Right hindlimb (tissue), 1 donor: ENCODE measurements at places on chromosomes 3 and 15.

DNA sequence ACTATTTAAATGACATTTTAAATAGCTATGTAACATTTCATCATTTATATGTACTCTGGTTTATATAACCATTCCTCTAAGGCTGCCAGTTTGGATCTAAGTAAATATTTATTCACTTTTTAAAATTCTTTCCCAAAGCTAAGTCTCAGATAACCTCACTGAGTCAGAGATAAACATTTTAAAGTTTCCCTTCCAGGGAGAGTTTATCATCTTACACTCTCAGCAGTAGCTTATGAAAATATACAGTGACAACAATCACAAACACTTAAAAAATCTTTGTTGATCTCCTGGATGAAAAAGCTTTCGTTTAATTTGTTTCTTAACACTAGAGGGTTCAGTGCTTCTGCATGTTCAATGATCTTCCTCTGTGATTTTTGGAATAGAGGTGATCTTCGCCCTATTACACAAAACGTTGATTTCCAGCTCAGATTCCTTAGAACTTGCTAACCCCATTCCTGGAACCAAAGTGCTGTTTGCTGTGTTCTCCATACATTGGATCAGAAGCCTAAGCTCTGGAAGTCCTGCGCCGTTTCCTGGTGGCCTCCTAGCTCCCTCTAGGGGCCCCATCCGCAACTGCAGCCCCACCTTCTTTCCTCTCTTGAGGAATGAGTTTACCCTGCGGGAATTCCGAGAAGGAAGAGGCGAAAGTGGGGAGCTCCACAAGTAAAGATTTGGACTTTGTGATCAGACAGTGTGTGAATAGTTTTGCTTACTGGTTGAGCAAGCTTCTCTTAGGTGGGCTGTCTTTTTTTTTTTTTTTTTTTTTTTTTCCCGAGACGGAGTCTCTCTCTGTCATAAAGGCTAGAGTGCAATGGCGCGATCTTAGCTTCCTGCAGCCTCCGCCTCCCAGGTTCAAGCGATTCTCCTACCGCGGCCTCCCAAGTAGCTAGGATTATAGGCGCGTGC is 29.3 kb upstream of the SACM1L start:
- DNase-seq: peak; percentile 59

- DNase-seq: no peak
Observed at GRCh38 chr3:112505907-112506306, 6.6 kb upstream of the BTLA start.

DNA sequence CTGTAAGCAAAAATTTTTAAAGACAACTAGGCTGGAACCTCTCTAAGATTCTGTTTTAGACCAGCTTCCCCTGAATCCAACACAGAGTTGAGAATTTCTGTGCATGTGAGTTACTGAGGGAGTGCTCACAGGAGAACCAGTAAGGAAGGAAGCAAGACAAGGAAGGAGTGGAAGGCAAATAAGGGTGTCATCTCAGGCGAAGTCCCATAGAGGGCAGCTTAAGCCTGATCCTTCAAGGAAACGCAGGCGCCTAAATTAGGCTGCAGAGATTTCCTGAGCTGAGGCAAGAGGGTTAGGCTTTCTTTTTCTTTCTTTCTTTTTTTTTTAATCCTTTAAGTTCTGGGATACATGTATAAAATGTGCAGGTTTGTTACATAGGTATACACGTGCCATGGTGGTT is 36.2 kb upstream of the COL6A6 start:
- DNase-seq: peak; percentile 77

DNA sequence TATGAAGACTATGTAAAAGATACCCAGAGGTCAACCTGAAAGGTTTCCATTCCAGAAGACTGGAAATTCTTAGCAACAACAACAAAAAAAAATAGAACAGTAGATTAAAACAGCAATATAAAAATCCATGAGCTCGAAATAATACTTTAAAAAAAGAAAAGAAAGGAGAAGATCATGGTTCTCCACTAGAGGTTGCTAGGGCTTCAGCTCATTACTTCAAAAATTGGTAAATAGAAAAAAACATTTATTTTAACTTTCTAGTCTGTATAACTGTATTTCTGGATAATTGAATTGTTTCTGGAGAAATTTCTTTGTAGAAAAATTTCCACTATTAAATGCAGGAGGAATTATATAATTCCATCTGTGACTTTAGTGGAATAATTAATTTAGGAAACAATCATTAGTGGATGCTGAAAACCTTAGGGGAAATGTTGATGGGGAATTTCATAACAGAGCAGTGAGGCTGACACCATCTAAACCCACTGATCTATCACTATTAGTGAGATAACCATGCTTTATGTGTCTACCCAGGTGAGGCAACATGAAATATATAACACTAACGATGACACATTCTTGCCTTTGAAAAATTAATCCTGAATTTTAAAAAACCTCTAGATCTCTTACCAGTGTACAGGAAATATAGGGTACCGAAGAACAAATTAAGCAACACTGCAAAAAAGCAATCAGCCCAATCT is 62.5 kb upstream of the SNRK start:
- DNase-seq: no peak

- no peak for DNase-seq
Observed at GRCh38 chr15:58057559-58057958, 8.0 kb downstream of the ALDH1A2 start.

- no peak for DNase-seq
Observed at GRCh38 chr3:73609655-73610054, 15.1 kb downstream of the PDZRN3 start.

DNA sequence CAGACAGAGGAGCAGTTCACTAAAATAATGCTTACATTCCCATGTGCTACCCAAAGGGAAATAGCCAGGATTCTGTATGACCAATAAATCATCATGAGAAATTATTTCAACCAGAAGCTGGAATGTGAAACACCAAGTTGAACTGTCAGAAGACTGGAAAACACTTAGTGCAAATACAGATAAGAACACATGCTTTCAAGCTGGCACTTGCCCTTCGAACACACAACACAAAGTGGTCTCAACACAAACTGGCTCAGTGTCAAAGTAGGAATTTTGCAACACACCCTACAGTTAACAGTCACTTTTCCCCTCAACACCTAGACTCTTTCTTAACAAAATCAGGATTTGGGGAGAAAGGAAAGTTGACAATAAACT is 1.3 kb downstream of the FSD2 start:
- no peak for DNase-seq

DNA sequence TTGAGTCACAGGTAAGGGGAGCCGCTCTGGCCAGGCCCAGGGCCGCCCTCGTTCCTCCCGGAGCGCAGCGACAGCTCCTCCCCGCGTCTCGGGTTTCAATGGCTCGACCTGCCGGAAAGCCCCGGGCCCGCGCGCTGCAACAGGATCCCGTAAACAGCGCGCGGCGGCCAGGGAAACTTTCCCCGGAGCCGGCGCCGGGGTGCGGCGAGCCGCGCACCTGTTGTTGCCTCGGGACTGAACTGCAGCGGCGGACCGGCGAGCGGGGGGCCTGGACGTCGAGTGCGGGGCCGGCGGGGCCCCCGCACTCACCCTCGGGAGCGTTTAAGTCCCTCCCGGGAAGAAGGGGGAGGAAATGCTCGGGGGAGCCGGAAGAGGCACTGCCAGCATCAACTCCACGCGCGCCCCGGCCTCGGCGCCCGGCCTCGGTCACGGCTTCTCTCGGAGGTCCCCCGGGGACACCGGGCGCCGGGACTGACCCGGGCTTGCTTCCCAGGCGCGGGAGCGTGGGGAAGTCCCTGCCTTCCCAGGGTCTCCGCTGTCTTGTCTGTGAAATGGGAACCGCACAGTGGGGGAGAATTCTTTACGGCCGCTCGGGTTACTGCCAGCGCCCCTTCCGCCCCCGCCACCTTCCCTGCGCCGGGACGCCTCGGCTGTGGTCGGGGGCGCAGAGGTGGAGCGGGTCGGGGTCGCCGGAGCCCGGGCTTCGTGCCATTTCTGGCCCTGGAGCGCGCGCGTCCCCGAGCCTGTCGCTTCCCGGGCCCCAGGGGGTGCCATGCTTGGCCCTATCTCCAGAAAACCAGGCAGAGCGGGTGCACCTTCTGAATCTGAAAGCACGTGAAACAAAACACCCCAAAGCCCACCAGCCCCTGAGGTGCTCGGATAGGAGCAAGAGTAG is 7.5 kb upstream of the PGPEP1L start:
- DNase-seq: peak; percentile 84

- no peak for DNase-seq
Observed at GRCh38 chr3:169389211-169389924, 274.1 kb downstream of the MECOM start.

GRCh38 chr3:189232790-189233189 is 61.0 kb downstream of the TPRG1 start:
- DNase-seq: no peak

GRCh38 chr3:38154625-38155255 is 10.6 kb upstream of the OXSR1 start:
- no peak for DNase-seq

- no peak for DNase-seq
Observed at GRCh38 chr3:101695779-101696372, 9.4 kb upstream of the RPL24 start.

DNA sequence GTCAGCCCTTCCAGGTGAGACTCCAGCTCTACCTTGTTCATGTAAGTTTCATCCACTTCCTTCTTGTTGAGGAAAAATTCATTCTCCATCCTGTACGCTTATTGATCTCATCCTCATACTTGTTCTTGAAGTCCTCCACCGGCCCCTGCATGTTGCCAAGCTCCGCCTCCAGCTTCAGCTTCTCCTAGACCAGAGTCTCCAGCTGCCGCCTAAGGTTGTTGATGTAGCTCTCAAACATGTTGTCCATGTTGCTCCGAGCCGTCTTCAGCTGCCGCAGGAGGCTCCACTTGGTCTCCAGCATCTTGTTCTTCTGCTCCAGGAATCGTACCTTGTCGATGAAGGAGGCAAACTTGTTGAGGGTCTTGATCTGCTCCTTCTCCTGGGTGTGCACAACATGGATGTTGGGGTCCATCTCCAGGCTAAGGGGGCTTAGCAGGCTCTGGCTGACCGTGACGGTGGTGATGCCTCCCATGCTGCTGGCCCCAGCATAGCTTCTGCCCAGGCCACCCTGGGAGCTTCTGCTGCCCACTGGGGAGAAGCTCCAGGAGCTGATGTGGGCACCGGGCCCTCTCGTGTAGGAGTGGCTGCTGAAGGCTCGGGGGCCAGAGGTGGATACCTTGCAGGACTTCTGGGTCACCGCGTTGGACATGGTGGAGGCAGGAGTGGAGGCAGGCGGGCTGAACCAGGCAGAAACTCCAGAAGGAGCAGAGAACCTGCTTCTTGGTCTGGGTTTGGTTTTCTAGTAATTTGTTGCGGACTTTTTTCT is 422.6 kb upstream of the ARPP21 start:
- DNase-seq: no peak

- no peak for DNase-seq
Observed at GRCh38 chr15:101496198-101496986, 6.9 kb upstream of the PCSK6 start.

- no peak for DNase-seq
Observed at GRCh38 chr15:58044551-58044950, 21.0 kb downstream of the ALDH1A2 start.
